CD4-positive, alpha-beta T cell treated with Interleukin-17A for 4 hours (primary cell): ENCODE measurements at places on chromosomes 4 and X.

- no peak for DNase-seq
Measured at GRCh38 chrX:63917296-63917695, 132.3 kb upstream of the ARHGEF9 start.

DNA sequence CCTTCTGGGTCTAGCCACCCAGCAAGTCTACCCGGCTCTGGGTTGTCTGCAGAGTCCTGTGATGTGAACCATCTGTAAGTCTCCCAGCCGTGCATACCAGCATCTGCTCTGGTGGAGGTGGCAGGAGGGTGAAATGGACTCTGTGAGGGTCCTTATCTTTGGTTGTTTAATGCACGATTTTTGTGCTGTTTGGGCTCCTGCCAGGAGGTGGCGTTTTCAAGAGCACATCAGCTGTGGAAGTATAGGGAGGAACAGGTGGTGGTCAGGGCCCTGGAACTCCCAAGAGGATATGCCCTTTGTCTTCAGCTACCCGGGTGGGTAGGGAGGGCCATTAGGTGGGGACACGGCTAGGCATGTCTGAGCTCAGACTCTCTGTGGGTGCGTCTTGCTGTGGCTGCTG is 66.5 kb upstream of the ZFP42 start:
- DNase-seq: no peak

- DNase-seq: no peak
Measured at GRCh38 chr4:78242071-78242470, 184.9 kb downstream of the FRAS1 start.

DNA sequence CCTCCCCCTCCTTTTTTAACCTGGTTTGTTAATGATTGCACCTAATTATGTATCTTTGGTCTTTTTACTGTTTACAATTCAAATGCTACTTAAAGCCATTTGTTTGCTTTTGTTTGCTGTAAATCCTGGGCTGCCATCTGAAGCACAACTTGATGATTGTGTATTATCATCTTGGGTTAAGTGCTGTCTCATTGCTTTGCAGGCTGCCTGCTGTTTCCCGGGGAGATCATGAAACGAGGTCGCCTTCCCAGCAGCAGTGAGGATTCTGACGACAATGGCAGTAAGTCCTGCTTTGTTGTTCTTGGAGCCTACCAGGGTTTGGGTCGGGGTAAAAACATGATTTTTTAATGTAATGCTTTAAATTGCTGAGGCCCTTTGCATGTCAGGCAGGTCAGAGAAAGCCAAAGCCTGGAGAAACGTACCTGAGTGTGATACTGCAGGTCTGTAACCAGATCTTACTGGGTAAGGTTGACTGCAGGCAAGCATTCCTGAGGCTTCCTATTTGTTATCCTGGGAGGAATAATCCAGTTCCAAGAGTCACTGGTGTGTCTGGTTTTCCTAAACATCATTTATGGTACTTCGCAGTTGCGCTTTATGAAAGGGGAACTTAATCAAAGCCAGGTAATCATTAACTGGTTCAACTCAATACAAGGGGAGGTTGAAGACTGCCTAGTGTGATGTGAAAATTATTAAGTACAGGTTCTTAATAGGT is 22.2 kb downstream of the JADE1 start:
- DNase-seq: no peak

- DNase-seq: peak; percentile 21
Measured at GRCh38 chr4:87848622-87849351, 16.0 kb downstream of the MEPE start.

DNA sequence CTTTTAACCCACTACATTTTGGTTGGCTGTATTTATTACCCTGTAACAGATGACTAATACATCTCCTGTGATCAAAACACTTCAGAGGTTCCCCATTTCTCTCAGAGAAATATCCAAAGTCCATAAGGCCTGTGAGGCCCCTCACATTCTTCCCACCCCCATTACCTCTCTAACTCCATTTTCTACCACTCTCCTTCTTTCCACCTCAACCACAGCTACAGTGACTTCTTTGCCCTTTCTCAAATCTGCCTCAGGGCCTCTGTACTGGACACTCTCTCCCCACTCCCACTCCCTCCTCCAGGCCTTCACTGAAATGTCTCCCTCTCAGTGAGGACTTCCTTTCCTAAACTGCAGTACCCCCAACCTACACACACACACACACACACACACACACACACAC is 8.4 kb upstream of the TMEM144 start:
- no peak for DNase-seq

- no peak for DNase-seq
Measured at GRCh38 chrX:2614911-2615310, 76.2 kb upstream of the CD99 start.

- DNase-seq: no peak
Measured at GRCh38 chrX:68658530-68658929, 11.1 kb downstream of the STARD8 start.

DNA sequence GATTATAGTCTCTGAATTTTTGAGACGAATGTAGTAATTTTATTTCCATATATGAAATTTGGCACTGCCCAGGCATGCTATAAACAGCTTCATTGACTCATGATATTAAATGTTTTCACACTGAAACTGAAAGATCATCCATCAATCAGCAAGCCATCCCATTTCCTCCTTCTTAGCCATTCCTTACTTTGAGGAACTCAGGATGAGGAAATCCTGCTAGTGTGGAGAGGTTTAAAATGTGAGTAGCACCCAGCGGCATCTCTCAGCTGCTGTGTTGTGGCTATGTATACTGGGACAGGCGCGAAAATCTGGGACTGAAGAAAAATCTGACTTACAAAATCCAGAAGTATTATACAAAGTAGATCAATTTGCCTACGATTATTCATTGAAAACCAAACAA is 52.1 kb downstream of the PTCHD1 start:
- no peak for DNase-seq

DNA sequence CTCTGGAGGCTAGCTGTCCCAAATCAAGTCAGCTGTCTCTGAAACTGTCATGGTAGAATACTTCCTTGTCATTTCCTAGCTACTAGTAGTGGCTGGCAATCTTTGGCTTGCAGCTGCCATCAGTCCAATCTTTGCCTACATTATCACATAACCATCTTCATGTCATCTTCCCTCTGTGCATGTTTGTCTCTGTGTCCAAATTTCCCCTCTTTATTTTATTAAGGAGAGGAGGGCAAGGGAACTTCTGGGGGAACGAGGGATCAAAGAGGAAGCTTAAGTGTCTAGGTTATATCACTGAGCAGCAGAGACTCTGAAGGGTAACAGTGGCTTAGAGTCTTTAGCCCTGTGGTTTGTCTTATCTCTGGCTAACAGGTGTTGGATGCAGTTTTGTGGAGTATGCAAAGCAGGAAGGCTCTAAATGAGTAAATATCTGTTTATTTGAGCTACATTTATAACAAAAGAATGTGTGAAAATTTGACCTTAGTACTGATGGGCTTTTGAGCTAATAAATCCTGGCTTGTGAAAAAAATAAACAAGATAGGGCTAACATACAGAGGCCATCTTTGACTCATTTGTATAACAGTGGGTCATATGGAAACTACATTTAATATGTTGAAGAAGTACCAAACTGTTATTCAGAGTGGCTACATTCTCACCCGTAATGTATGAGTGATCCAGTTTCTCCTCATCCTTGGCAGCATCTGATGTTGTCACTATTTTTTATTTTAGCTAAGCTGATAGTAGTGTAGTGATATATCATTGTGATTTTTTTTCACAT is 49.4 kb upstream of the ENOX2 start:
- no peak for DNase-seq

GRCh38 chr4:162350331-162350730 is 186.5 kb upstream of the FSTL5 start:
- DNase-seq: no peak

- DNase-seq: peak; percentile 8
Measured at GRCh38 chr4:122826553-122827257, at the start of gene FGF2. Gene FGF2, plus strand, starts transcription at chr4:122826831. Its CDS starts 344 bp downstream, at chr4:122827175.

DNA sequence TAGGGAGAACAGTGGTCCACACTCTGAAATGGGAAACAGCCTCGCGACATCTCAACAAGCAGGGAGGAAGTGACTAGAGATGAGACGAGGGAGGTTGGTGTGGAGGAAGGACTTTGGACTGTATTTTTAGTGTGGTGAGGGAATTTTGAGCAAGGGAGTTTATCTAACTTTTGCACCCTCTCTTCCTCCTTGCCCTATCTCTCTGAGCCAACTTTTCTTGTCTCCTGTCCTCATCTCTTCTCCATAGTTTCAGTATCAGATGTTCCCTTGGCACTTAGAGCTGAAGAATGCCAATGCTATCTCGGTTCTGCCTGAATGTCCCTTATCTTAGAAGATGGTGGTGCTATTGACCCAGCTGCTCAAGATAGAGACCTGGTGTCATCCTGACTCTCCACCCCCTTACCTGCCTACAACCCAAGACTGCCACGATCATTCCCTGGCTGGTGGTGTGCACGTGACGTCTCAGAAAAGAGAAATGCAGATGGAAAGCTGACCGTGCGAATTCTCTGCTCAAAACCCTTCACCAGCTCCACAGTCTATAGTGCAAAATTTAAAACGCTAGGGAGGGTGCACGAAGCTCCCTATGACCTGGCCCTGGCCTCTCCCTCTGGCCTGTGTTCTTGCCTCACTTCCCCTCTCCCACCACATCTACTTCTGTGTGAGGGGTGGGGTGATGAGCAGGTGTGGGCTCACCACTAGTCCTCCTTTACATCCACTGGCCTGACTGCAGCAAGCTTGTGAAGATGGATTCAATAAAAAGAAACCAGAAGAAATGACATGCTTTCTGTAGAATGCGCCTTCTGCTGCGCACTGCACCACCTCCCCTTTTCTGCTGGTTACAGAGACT is 20.9 kb downstream of the MPP1 start:
- DNase-seq: no peak

DNA sequence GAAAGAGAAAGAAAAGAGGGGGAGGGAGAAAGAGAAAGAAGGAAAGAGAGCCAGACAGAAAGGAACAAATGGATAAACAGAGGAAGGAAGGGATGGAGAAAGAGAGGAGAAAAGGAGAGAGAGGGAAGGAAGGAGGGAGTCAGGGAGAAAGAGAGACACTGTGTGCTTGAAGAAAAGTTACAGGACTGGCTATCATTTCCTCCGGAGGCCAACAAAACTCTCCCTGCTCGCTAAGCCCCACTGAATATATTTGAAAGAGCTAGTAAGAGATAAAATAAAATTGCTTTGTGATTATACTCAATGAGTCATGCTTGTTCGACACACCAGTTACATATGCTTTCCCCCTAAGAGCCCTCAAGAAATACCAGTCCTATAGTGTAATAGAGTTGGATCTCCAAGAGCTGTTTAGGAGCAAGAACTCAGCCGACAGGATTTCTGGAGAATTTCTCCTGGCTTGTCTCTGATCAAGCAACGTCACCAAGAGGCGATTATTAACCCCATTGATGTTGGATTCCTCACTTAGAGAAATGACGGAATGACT is 102.2 kb downstream of the MXRA5 start:
- DNase-seq: no peak

DNA sequence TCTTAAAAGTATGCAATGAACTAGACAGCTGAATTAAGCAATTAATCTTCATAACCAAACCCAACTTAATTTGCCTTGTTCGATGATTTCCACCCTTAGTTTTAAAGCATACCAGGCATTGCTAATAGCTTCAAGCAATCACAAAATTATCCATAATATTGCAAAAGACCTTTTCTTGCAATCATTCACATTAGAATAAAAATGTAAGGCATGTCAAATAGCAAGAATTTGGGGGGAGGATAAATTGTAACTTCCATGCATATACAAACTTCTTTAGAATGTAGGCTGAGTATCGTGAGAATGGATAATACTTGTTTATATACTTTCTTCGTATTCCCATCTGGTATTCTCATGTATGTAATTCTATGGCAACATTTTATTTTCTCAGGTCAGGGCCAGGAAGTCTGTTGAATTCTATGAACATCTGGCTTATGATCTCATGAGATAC is 28.7 kb upstream of the BMP2K start:
- DNase-seq: no peak

DNA sequence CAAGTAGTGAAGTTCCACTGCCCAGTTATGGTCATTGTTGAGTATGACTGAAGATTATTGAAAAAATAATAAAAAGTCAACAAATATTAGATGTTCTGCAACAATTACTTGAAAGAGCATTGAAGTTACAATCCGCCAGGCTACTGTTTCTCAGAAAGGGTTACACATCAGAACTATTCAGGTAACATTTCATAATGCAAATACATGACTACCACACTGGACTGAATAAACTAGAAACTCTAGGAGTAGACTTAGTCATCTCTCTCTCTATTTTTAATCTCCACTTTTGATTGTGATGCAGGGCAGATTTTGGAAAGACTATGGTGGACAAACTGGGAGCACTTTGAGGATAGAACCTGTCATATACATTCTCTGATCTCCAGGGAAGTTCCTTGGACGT is 748.2 kb upstream of the ATOH1 start:
- DNase-seq: no peak
